PC-3 (cell line): ENCODE measurements at places on chromosomes 5 and 9. TPM values are rescaled to one million over a fixed set of nuclear protein-coding genes. Genes with fewer than 3 reads are reported as not detected.
A peak's percentile ranks its signal among the peaks of the same experiment; 100 is the strongest.

KLF4 gene
- 38.8 and 55.1 TPM in 2 replicates for total RNA-seq

- H3K36me3 ChIP-seq, result no peaks in the 10 kb centered on the region
- peaks cover 11% of the 10 kb centered on the region for H3K4me1 ChIP-seq
- H3K4me3 ChIP-seq, result no peak overlapping the region
- DNase-seq, result peak; percentile 68
- no peaks in the 10 kb centered on the region for H3K27me3 ChIP-seq
These were observed 42.4 kb downstream of the RHOBTB3 start for GRCh38 chr5:95773335-95774059.

FOXE1 gene
- total RNA-seq, result not detected in 2 replicates

GRCh38 chr9:113492343-113493202 lies 29.0 kb downstream of the RGS3 start:
- no peaks in the 10 kb centered on the region for H3K4me1 ChIP-seq
- H3K27ac ChIP-seq, result no peak overlapping the region
- H3K27me3 ChIP-seq, result no peaks in the 10 kb centered on the region
- H3K36me3 ChIP-seq, result no peaks in the 10 kb centered on the region

DNA sequence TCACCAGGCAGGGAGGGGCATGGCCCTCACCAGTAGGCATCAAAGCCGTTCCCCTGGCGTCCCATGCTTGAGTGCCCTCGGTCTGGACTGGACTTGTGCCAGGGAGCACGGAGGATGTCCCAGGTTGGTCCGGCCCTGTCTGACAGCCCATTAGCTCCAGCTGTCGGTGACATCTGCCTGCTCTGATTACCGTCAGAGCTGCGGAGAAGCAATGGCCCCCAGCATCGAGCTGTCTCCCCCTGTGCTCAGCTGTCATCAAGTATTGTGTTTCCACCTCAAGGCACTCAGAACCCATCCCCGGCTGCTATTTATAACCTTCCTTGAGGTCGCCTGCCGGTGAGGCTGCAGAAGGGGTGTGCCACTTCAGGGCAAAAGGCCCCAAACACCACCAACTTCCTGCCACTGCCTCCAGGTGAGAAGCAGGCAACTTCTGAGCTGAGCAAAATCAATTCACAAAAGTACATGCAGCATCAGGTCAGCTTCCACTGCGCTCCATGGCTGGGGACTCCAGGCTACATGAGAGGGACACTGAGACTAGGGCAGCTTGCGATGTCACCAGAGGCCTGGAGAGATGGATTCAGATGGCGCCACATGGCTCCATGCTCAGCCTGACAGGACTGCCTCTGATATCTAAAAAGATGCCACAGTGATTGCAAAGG lies 142.7 kb downstream of the C5orf15 start:
- H3K4me1 ChIP-seq, result no peaks in the 10 kb centered on the region
- H3K4me3 ChIP-seq, result no peak overlapping the region
- no peaks in the 10 kb centered on the region for H3K36me3 ChIP-seq
- H3K27me3 ChIP-seq, result no peaks in the 10 kb centered on the region
